Stimulated activated CD4-positive, alpha-beta T cell treated with anti-CD3 and anti-CD28 coated beads, Interleukin-15, amount 100 ng/mL, for 24 hours (primary cell): ENCODE measurements at places on chromosomes 11 and 22.

GRCh38 chr22:35870517-35871293 is 153.0 kb downstream of the APOL5 start:
- DNase-seq: no peak

DNA sequence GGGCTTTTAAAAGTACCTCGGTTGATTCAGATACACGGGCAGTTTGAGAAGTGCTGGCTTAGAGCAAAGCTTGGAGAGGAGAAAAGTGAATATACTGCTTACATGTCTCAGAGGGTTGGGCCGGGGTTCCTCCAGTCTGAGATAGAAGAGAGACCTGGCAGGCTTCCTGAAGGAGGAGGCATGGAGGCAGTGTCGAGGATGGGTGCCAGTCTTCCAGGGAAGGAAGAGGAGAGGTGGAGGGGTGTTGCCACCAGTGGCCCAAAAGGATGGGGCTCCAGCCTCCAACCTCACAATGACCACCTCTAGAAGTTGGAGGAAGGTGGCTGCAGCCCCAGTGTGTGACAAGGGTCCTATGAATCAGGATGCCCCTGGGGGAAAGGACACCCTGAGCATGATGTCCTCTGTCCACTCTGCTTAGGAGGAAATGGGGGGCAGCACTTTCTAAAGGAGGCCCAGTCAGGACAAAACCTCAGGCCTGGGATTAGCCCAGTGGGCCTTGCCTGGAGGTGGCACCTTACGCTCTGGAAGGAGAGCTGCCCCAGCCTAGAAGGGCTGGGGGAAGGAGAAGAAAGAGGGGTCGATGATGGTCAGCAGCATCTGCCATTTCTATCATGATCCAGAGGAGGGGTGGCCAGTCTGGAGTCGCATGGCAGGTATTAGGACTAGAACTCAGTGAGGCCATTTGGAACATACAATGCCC is 65.2 kb downstream of the CD82 start:
- no peak for DNase-seq

GRCh38 chr22:26442086-26442756 is 13.2 kb downstream of the ASPHD2 start:
- DNase-seq: no peak

DNA sequence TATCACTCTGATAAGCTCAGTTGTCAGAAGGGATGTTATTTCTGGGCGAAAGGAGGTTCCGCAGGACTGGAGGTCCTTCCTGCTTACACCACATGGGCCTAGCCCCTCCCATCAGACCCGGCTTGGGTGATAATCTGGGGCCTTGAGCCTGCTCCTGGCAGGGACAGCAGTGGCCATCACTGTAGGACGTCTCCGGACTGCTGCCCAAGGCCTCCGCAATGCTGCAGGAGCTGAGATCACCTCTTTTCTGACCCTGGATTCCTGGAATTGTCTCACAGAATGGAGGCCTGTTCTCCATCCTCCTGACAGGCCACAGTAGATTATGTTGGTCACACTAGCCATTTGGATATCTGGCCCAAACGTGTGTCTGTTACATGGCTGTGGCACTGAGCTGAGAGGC is 9.2 kb upstream of the BIK start:
- no peak for DNase-seq

DNA sequence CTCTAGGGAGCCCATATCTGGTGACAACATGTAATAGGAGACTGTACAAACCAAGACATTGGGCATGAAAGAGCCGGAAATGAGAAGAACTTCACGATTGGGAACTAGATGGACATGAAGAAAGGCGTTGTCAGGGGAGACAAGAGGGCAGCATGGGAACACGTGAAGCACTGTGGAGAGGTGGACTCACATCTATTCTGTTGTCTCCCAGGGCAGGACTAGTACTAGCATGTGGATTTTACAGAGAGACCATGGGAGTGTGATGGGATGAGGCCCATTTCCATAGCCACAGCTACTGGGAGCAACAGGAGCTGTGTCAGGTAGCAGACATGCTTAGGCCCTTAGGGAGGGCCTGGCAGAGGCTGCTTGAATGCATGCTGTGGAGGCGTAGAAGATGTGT is 333.9 kb downstream of the OPCML start:
- no peak for DNase-seq
